ENCODE measurements at places on chromosomes 2 and 18.

GRCh38 chr2:33122726-33123125 is 176.0 kb downstream of the LTBP1 start:
- no peak for DNase-seq

DNA sequence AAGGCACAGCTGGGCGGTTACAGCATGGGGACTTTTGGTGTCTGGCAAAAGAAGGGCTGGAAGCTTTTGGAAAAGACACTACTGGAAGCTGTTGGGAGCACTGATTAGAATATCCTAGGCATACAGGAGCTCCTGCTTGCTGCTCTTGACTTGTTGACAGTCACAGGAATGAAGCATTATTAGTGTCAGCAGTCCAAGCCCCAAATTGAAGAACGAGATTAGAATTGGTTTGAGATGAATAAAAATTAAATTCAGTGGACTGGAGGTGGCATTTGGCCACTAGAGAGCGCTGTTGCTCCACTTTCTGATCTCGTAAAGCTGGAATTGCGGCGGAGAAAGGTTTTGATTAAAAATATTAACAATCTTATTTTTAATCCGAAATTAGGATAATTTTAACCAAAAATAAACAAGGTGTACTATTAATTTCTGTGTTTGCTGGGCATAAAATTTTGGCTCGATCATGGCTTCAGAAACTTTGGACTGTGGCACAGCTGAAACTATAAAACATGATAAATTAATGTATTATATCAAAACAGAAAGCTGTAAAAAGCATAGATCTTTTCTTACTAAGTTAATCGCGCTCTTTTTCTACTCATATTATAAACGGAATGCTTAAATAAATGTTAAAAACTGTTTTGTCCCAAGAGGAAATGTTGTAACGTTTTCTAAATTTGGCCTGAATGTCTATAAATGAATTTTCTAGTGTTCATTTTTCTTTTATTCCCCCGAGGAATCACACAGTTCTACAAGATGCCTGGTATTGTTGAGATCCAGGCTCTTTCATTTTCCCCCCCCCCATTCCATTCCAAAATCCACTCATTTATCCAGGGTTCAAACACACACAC is 2.4 kb upstream of the HOXD8 start:
- DNase-seq: peak; percentile 34

GRCh38 chr18:36045241-36045991 is 21.9 kb downstream of the RPRD1A start:
- DNase-seq: no peak

DNA sequence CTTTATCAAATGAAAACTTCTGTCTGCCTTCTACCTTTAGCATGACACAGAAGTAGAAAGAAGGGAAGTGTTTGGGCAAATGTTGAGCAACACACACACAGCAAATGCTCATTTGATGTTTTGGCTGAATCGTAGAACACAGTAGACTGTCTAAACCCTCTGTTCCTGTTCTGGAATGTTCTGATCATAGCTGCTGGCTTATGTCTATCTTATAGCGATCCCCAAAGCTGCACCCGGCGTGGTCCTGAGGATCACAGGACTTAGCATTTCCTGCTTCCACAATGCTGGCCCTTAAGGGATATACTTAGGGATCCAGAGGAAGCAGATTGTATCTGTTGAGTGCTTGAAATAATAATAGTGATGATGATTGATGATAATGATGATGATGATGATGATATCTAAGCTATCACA is 15.2 kb downstream of the GNLY start:
- no peak for DNase-seq

GRCh38 chr2:143899987-143900386 is 619.9 kb downstream of the ZEB2 start:
- no peak for DNase-seq

DNA sequence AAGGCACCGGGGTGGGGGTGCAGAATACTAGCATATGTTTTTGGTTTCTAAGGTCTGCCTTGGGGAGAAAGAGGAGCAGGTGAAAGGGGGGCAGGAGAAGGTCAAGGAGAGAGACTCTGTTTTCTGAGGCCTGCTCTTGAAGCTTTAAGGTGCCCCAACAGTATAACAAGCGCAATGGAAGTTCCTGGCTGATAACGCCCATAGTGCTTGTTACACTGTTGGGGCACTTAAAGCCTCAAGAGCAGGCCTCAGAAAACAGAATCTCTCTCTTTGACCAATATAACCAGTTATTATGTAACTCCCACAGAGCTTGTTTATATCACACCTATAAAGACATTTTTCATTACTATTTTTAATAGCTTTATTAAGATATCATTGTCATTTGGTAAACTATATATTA is 16.5 kb downstream of the OXER1 start:
- no peak for DNase-seq

- no peak for DNase-seq
Measured at GRCh38 chr2:208064220-208064961, 39.1 kb upstream of the PLEKHM3 start.

DNA sequence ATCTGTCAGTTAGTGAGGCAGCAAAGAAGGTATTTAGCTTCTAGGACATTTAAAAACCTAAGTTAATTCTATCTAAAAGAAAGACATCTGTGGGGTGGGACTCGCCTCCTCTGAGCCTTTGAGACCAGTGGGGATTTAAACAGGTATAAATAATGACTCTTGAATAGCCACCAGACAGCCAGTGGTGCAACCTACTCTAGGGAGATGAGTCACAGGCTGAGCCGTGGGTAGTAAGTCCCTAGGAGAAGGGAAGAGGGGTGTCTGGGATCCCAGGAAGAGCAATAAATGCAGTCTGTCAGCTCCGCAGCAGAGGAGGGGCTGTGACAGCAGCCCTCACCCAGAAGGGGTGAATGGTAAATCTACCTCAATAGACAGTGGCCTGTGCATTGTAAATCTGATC is 43.1 kb upstream of the GALNT3 start:
- DNase-seq: no peak

GRCh38 chr18:45761512-45762114 is 37.6 kb downstream of the SLC14A1 start:
- DNase-seq: no peak

DNA sequence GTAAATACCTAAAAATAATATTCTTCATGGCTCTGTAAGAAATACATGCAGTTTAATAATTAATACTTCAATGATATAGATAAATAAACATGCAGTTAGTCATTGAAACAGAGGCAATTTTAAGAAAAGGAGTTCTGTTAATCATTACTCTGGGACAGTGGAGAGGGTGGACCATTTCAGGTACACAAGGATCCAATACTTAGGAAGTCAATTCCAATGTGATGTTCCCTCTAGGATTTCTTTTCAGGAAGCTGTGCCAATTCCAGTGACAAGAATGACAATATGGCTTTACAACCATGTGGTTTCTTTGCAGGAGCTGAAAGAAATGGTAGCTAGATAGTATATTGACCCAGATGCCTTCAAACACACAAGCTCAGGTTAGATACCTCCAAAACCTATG is 175.8 kb upstream of the NETO1 start:
- no peak for DNase-seq

- no peak for DNase-seq
Measured at GRCh38 chr18:8400193-8400752, 209.0 kb upstream of the RAB12 start.

GRCh38 chr2:43894743-43895142 is 56.0 kb downstream of the ABCG8 start:
- DNase-seq: no peak

GRCh38 chr2:199303728-199304177 is 154.0 kb downstream of the SATB2 start:
- DNase-seq: no peak

DNA sequence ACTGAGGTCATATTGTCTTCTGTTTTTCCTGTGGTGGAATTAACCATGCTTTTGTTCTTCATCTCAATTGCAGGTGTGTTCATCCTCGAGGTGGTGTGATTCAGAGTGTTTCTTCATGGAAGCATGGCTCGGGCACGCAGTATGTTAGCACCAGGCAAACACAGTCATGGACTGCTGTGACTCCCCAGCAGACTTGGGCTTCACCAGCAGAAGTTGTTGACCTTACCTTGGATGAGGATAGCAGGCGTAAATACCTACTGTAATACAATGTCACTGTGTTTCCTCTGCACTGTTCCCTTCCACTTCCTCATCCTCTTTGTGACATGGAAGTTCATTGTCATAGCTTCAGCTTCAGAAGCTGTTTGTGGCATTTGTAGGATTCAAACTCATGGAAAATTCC is 158.7 kb downstream of the HAUS1 start:
- no peak for DNase-seq

DNA sequence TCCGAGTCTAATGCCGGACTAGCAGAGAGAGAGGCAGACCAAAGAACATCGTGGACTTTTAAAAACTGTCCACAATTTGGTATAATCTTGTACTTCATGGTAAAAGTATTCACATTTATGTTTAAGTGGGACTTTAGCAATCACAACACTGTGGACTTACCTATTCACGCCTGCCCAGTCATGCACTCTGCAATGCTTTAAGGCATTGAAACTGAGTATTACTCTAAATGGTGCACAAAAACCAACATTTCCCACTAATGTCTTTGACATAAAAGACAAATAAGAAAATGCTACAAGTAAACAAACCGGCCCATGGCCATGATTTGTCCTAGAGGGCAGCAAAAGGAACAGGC is 91.3 kb downstream of the ACVR1 start:
- no peak for DNase-seq

DNA sequence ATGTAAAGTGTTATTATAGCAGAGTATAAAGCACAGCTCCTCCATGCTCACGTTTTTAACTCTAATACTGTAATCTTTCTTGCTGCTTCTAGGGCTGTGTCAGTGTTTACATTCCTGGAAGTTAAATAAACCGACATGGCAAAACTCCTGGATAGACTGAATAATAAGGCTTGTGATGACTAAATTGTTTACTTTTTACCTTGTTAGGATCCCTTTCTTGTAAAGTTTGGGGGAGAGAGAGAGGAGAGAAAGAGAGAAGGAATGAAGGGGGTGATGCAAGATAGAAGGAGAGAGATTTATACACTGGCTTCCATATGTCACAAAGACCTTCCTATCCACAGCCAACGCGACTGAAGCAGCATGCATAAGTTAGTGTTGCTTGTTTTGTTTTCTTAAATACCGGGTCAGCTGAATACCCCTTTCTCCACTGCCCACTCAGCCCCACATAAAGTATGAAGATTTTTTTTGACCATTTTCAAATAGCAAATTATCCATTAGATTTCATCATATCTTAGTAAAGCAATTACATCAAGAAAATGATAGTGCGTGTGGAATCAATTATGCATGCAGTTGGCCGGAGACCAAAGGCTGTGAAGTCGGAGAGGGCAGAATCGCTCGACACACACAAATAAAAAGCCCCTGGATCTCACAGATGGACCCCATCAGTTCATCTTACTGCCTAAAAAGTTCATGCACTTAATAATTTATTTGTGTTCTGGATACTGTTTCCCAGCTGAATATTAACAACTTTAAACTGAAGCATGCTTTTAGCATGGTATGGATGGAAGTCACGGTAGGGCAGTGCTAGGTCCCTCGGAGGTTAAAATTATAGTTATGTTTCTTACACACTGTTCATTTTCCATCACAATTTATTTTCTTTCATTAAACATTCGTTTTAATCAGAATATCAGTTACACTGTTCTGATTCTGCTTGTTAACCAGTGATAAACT is 20.1 kb downstream of the BCL11A start:
- no peak for DNase-seq

- DNase-seq: no peak
Measured at GRCh38 chr2:180983468-180984242, 3.2 kb downstream of the UBE2E3 start.

- DNase-seq: no peak
Measured at GRCh38 chr18:75638776-75639471, 211.4 kb upstream of the SMIM21 start.

DNA sequence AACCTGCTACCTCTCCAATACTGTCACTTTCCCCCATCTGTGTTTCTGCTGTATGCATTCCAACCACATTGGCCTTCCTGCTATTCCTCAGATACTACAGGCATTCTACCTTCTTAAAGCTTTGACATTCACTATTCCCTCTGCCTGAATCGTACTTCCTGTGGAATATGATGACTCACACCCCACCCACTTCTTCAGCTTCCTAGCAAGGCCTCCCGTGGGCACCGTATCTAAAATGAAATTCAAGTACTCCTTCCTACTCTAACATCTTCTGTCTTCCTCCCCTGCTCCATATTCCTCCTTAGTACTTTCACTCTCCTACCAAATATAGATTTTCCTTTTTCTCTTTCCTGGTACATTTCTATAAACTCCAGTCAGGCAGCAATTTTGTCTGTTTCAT is 710.4 kb downstream of the RNF144A start:
- no peak for DNase-seq

- no peak for DNase-seq
Measured at GRCh38 chr2:54954705-54955357, 95.4 kb downstream of the RTN4 start.

- DNase-seq: no peak
Measured at GRCh38 chr2:128300151-128301020, 18.3 kb downstream of the HS6ST1 start.

- no peak for DNase-seq
Measured at GRCh38 chr2:233836359-233836758, 18.0 kb downstream of the HJURP start.

- DNase-seq: no peak
Measured at GRCh38 chr2:118279005-118279404, 190.7 kb downstream of the INSIG2 start.
